Smooth muscle cell of the coronary artery (primary cell): ENCODE measurements at places on chromosomes 6 and 20. TPM values are rescaled to one million over a fixed set of nuclear protein-coding genes. Genes with fewer than 3 reads are reported as not detected.

The ANKRD6 gene
- 16.5 and 18.5 TPM in 2 replicates for total RNA-seq

The HLA-DQA2 gene
- not detected in 2 replicates for total RNA-seq

The OPN5 gene
- not detected in 2 replicates for total RNA-seq

The SLC16A10 gene
- total RNA-seq: not detected in 2 replicates

The JPH2 gene
- 0.23 and 1.1 TPM in 2 replicates for total RNA-seq

The CASS4 gene
- total RNA-seq: 0.12 and 0.38 TPM in 2 replicates

The FOXC1 gene
- 0.59 and 3.8 TPM in 2 replicates for total RNA-seq

The DEFB119 gene
- total RNA-seq: not detected in 2 replicates

The SLC17A1 gene
- total RNA-seq: not detected in 2 replicates

The PLN gene
- 6.5 TPM in 1 of 2 replicates, not detected in the other for total RNA-seq

The FAM162B gene
- 0.30 and 0.82 TPM in 2 replicates for total RNA-seq

The SLC22A7 gene
- not detected in 2 replicates for total RNA-seq

The GFOD1 gene
- 4.7 and 7.6 TPM in 2 replicates for total RNA-seq

The GLYATL3 gene
- not detected in 2 replicates for total RNA-seq

The RTN4IP1 gene
- 2.6 and 5.9 TPM in 2 replicates for total RNA-seq

The ARMH2 gene
- not detected in 2 replicates for total RNA-seq

The TMC2 gene
- total RNA-seq: 0.23 TPM in 1 of 2 replicates, not detected in the other

The TINAG gene
- not detected in 2 replicates for total RNA-seq

The CGA gene
- total RNA-seq: not detected in 2 replicates

The HLA-DOA gene
- under 0.01 TPM in 1 of 2 replicates, not detected in the other for total RNA-seq

The CCN6 gene
- not detected in 2 replicates for total RNA-seq

The PRSS35 gene
- total RNA-seq: 0.47 and 1.9 TPM in 2 replicates

The MICB gene
- total RNA-seq: 5.5 and 8.8 TPM in 2 replicates

The TLDC2 gene
- 0.15 TPM in 1 of 2 replicates, not detected in the other for total RNA-seq

The STX11 gene
- 0.35 and 1.7 TPM in 2 replicates for total RNA-seq

The BAG2 gene
- total RNA-seq: 4.1 and 5.3 TPM in 2 replicates

The TREML2 gene
- total RNA-seq: not detected in 2 replicates

The ZNF343 gene
- total RNA-seq: 12.0 and 12.8 TPM in 2 replicates

The HM13 gene
- total RNA-seq: 45.0 and 55.8 TPM in 2 replicates

The HSPA1L gene
- total RNA-seq: 0.98 and 4.1 TPM in 2 replicates

The SYNCRIP gene
- total RNA-seq: 24.9 and 48.8 TPM in 2 replicates

The RIPOR2 gene
- 0.23 TPM in 1 of 2 replicates, not detected in the other for total RNA-seq

The DDR1 gene
- 18.4 and 42.1 TPM in 2 replicates for total RNA-seq

The CDSN gene
- total RNA-seq: not detected in 2 replicates

The BPIFB1 gene
- not detected in 2 replicates for total RNA-seq

The CSNK2A1 gene
- total RNA-seq: 70.4 and 103 TPM in 2 replicates

The MRPS26 gene
- 42.8 and 45.7 TPM in 2 replicates for total RNA-seq

The OCSTAMP gene
- not detected in 2 replicates for total RNA-seq

The TRERF1 gene
- total RNA-seq: 1.2 and 1.6 TPM in 2 replicates

The CD109 gene
- 5.2 and 18.0 TPM in 2 replicates for total RNA-seq

The NNAT gene
- total RNA-seq: 0.23 TPM in 1 of 2 replicates, not detected in the other

The MYLK2 gene
- total RNA-seq: 1.1 TPM in 1 of 2 replicates, not detected in the other

The PSORS1C2 gene
- 0.08 TPM in 1 of 2 replicates, not detected in the other for total RNA-seq

The ASIP gene
- total RNA-seq: not detected in 2 replicates

The OR2H1 gene
- not detected in 2 replicates for total RNA-seq

The HRH3 gene
- not detected in 2 replicates for total RNA-seq

The ADAT2 gene
- 2.0 and 2.6 TPM in 2 replicates for total RNA-seq

The HLA-DOB gene
- 0.59 TPM in 1 of 2 replicates, not detected in the other for total RNA-seq

The TRDN gene
- 0.08 TPM in 1 of 2 replicates, not detected in the other for total RNA-seq

The DLL1 gene
- total RNA-seq: 0.38 and 1.8 TPM in 2 replicates

The FAM184A gene
- 0.08 and 0.70 TPM in 2 replicates for total RNA-seq

The HUS1B gene
- 0.68 and 1.1 TPM in 2 replicates for total RNA-seq

The GUCA1A gene
- 0.45 TPM in 1 of 2 replicates, not detected in the other for total RNA-seq
